ENCODE measurements at places on chromosomes 1 and 21.

DNA sequence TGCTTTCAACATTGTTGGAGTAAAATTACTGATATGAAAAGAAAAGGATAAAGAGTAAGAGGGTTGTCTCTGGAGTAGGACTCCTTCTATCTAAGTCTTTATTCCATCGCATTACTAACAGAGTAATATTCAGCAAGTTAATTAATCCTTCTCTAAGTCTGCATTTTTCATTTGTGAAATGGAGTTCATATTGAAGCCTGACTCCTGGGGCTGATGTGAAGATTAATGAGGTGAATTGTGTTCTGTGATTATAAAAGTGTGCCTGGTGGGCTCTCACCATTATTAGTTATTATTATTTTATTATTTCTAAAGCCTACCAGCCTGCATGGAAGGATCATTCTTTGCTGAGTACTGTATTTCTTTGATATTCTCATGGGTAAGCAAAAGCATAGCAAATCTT, 1096.7 kb downstream of the KCNT2 start:
- H3K4me1 ChIP-seq, result no peaks in the 10 kb centered on the region
- no peak overlapping the region for H3K27ac ChIP-seq
- H3K4me3 ChIP-seq, result no peak overlapping the region
- no peaks in the 10 kb centered on the region for H3K27me3 ChIP-seq
- no peak for DNase-seq
- no peaks in the 10 kb centered on the region for H3K36me3 ChIP-seq

- no peaks in the 10 kb centered on the region for H3K27me3 ChIP-seq
- H3K27ac ChIP-seq, result no peak overlapping the region
- no peaks in the 10 kb centered on the region for H3K36me3 ChIP-seq
- H3K4me1 ChIP-seq, result no peaks in the 10 kb centered on the region
- no peak for DNase-seq
Measured at GRCh38 chr1:18527921-18528320, 47.2 kb downstream of the KLHDC7A start.

DNA sequence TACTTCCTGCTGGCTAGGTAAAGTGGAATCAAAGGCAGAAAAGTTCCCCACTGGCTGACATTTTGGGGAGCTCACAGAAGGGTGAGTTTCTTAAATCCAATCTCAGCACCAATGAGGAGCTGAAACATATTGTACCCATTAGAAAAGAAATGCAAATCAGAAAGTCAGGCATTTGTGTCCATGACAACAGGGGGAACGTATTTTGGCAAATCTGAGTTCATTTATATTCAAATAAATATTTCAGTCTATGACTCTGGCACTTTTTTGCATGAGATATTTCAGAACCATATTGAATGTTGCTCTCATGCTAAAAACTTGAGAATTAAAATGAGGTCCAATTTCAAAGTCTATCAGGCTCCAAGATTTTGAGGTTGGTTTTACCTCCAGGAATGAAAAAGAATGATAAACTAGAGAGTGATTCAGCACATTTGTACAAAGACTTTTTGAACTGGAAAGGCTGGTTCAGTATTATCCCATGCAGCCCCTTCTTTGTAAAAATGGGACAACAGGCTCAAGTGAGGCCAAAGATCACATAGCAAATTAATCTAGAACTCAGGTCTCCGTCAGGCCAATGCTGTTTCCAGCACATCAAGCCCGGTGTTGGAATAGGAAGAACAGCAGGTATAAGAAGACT, 202.2 kb downstream of the RRAGC start:
- H3K27ac ChIP-seq, result no peak overlapping the region
- no peaks in the 10 kb centered on the region for H3K36me3 ChIP-seq
- H3K27me3 ChIP-seq, result peaks cover 2% of the 10 kb centered on the region
- H3K4me1 ChIP-seq, result no peaks in the 10 kb centered on the region

- H3K4me1 ChIP-seq, result no peaks in the 10 kb centered on the region
- H3K27me3 ChIP-seq, result no peaks in the 10 kb centered on the region
- no peak overlapping the region for H3K27ac ChIP-seq
Measured at GRCh38 chr1:176055398-176055797, 151.7 kb downstream of the COP1 start.

GRCh38 chr1:40860706-40861223, 1.4 kb downstream of the CITED4 start:
- H3K36me3 ChIP-seq, result no peaks in the 10 kb centered on the region
- no peak overlapping the region for H3K4me3 ChIP-seq
- no peak for DNase-seq
- H3K4me1 ChIP-seq, result peaks cover 15% of the 10 kb centered on the region

DNA sequence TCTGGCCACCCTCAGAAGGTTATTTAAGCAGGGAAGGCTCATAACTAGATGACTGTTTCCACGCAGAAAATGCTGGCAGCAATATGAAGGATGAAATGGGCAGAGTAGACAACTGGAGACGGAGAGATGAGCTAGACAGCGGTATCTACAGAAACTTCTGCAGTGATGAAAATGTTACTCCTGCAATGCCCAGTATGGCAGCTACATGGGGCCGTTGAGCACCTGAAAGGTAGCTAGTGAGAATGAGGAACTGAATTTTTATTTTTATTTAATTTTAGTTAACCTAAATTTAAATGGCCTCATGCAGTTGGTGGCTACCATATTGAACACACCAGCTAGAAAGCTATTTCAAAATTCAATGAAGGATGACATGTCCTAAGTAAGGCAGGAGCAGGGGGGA, 27.3 kb downstream of the SIPA1L2 start:
- no peak for DNase-seq
- H3K4me1 ChIP-seq, result peaks cover 14% of the 10 kb centered on the region
- no peaks in the 10 kb centered on the region for H3K27me3 ChIP-seq

GRCh38 chr1:70117046-70117445, 88.3 kb downstream of the LRRC40 start:
- DNase-seq, result no peak
- H3K27ac ChIP-seq, result no peak overlapping the region
- peaks cover 2% of the 10 kb centered on the region for H3K27me3 ChIP-seq

DNA sequence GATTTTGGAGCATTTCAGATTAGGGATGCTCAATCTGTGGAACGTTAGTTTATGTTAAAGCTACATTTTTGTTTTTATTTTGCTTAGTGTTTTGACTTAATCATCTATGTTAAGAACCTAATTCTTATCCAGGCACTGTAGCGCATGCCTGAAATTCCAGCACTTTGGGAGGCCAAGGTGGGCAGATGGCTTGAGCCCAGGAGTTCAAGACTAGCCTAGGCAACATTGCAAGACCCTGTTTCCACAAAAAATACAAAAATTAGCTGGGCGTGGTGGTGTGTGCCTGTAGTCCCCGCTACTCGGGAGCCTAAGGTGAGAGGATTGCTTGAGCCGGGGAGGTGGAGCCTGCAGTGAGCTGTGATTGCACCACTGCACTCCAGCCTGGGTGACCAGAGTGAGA, 23.4 kb downstream of the FNBP1L start:
- no peaks in the 10 kb centered on the region for H3K36me3 ChIP-seq
- no peaks in the 10 kb centered on the region for H3K27me3 ChIP-seq
- H3K4me1 ChIP-seq, result no peaks in the 10 kb centered on the region
- DNase-seq, result no peak
- no peak overlapping the region for H3K4me3 ChIP-seq
- no peak overlapping the region for H3K27ac ChIP-seq

DNA sequence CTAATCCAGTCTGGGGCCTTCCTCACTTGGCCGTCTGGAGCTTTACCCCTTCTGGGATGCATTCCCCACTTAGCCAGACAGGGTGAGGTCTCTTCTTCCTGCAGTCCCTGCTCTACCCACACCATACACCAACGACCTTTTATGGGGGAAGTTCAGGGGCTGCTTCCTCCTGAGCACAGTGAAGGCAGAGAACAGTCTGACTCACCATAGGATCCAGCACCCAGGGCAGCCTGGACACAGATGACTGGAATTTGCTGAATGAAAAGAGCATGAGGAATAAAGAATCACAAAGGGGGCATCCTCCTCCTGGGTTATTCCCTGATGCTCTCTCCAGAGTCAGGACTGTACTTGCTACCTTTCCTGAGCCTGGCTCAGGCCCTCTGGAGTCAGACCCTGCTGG, 4.6 kb upstream of the FOXE3 start:
- no peak overlapping the region for H3K27ac ChIP-seq
- peaks cover 13% of the 10 kb centered on the region for H3K27me3 ChIP-seq
- no peaks in the 10 kb centered on the region for H3K36me3 ChIP-seq
- H3K4me3 ChIP-seq, result no peak overlapping the region

- H3K4me1 ChIP-seq, result peaks cover 28% of the 10 kb centered on the region
- peak overlapping the region; percentile 63 for H3K27ac ChIP-seq
- no peak for DNase-seq
- no peak overlapping the region for H3K4me3 ChIP-seq
- H3K27me3 ChIP-seq, result no peaks in the 10 kb centered on the region
Measured at GRCh38 chr1:109616391-109616790, 3.0 kb downstream of the GNAT2 start.

DNA sequence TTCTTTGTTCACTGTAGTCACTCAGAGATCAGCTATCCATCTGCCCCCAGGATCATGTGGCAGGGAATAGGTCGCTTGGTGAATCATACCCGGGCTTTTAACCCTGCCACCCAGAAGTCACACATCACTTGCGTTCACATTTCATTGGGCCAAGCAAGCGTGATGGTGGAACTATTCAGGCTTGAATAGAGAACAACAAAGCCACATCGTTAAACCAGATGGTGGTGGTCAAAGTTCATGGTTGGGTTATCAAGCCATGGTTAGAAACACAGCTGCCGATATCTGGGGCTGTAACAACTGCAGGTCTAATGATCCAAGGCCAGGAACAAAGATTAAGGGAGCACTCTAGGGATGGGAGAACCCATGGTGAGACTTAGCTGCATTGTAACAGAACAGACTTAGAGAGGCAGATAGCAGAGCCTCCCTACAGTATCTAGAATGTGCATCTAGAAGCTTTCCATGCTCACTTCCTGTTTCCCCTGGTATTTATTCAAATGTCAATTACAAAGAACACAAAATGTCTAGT, 40.0 kb upstream of the PTPRC start:
- peak overlapping the region; percentile 72 for H3K27ac ChIP-seq
- peak overlapping the region; percentile 19 for H3K4me3 ChIP-seq
- H3K27me3 ChIP-seq, result no peaks in the 10 kb centered on the region
- peaks cover 17% of the 10 kb centered on the region for H3K4me1 ChIP-seq

DNA sequence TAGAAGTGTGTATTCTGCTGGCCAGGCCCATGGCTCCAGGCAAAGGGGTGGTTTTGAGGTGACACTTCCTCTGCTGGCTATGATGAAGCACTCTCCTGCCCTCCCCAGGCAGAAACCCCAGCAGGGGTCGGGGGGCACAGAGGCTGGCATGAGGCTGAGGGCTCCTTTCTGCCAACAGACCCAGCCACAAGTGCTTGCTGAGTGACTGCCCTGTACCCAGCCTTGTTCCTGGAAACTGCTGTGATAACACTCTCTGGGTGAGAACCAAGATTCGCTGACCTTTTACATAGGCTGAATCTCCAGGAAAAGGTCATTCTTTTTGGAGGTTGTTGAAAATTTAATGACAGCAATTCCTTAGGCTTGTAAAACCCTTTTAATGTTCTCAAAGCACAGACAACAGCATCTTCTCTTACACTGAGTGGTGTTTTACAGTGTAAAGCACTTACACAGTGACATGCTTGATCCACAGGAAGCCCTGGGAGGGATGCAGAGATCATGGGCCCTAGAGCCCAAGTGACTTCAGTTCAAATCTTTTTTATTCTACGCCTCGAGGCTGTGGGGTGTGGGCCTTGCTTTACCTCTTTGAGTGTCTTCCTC, 155.5 kb upstream of the FGGY start:
- DNase-seq, result no peak
- H3K27me3 ChIP-seq, result no peaks in the 10 kb centered on the region
- H3K27ac ChIP-seq, result no peak overlapping the region
- H3K36me3 ChIP-seq, result no peaks in the 10 kb centered on the region
- H3K4me1 ChIP-seq, result peaks cover under 1% of the 10 kb centered on the region

Data from natural killer cell (primary cell).